ENCODE measurements at places on chromosomes 11 and 22. TPM values are rescaled to one million over a fixed set of nuclear protein-coding genes. Genes with fewer than 3 reads are reported as not detected.
A peak's percentile ranks its signal among the peaks of the same experiment; 100 is the strongest.

- DNase-seq, result peak; percentile 48
Measured at GRCh38 chr22:20456064-20456721, 18.6 kb upstream of the SCARF2 start.

- no peak for DNase-seq
Measured at GRCh38 chr22:49829044-49829853, 1.6 kb upstream of the BRD1 start.

Gene MMP12
- polyA plus RNA-seq, result 0.03 TPM

GRCh38 chr22:36415415-36416168 lies 27.8 kb upstream of the MYH9 start:
- no peak for DNase-seq
